Hair follicle dermal papilla cell (primary cell): ENCODE measurements at places on chromosomes 16 and 17. TPM values are rescaled to one million over a fixed set of nuclear protein-coding genes. Genes with fewer than 3 reads are reported as not detected.

Gene KRT23
- total RNA-seq, result 0.16 and 0.85 TPM in 2 replicates

Gene TOM1L1
- 37.3 and 39.8 TPM in 2 replicates for total RNA-seq

Gene OR1A2
- not detected in 2 replicates for total RNA-seq

Gene CD300E
- total RNA-seq, result not detected in 2 replicates

Gene GUCY2D
- total RNA-seq, result not detected in 2 replicates

Gene SLC16A6
- total RNA-seq, result 0.61 and 3.4 TPM in 2 replicates

Gene NUP85
- 21.0 and 27.1 TPM in 2 replicates for total RNA-seq

Gene GABARAP
- total RNA-seq, result 173 and 278 TPM in 2 replicates

Gene RNF213
- 160 and 199 TPM in 2 replicates for total RNA-seq

Gene HOXB13
- not detected in 2 replicates for total RNA-seq
